Stimulated activated CD4-positive, alpha-beta T cell treated with anti-CD3 and anti-CD28 coated beads, TNF-alpha, amount 100 ng/mL, for 48 hours (primary cell): ENCODE measurements at places on chromosomes 1 and 21.

GRCh38 chr1:1826356-1827088 is 48.3 kb upstream of the NADK start:
- no peak for DNase-seq

DNA sequence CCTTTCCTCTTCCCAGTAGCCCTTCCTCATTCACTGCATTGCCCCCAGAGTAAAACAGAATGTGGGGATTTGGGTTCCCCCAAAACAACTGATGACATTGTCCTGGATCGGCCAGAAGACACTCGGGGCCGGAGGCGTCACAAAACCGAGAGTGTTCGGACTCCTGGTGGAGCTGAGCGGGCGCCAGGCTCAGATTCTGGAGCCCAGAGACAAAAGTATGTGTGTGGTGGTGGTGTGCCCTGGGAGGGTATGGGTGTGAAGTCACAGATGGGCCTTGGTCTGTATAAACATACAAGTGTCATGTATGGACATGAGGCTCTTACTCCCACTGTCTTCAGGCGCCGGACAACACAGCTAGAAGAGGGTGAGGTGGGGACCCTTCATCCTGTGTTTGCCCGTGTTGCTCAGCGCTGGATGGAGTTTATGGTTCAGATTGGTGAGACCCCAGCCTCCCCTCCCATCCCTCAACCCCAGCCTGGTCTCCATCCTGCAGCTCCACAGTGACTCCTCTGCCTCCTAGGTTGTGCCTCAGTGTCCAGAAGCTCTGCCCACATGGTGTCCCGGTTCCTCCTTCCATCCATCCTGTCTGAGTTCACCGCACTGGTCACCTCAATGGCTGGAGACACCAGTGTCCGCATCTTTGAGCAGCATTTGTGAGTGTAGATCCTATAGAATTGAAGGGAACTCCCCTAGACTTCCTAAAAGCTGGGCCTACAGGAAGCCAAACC is 12.4 kb downstream of the HYI start:
- DNase-seq: no peak

- DNase-seq: no peak
Measured at GRCh38 chr1:5619469-5619868, 372.8 kb downstream of the NPHP4 start.

- no peak for DNase-seq
Measured at GRCh38 chr1:4033129-4033676, 133.1 kb upstream of the C1orf174 start.

GRCh38 chr1:56780128-56780750 is 39.0 kb downstream of the FYB2 start:
- no peak for DNase-seq

DNA sequence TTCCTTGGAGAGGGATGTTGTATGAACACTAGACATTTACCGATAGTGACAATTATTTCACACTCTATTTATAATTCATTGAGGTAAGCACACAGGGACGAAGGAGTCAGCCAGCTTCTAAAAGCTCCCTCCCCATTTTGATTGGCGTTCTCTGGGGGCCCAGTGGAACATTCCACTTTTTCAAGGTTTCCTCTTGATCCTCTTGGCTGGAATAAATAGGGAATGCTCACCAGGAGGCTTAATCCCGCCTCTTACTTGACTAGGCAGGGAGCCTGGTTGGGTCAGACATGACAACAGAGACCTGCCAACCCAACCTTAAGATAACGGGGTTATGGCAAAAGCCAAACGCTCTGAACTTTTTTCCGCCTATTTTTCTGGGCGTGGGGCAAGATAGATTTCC is 974 bp downstream of the ACTN2 start:
- DNase-seq: no peak

GRCh38 chr1:16474166-16474800 is 33.8 kb downstream of the NECAP2 start:
- no peak for DNase-seq

- DNase-seq: peak; percentile 19
Measured at GRCh38 chr1:203084588-203085527, 954 bp downstream of the MYOG start.

GRCh38 chr1:165988817-165989216 is 161.4 kb downstream of the UCK2 start:
- DNase-seq: no peak

GRCh38 chr1:221089273-221089672 is 210.0 kb downstream of the HLX start:
- no peak for DNase-seq

GRCh38 chr1:202966006-202966898 is 805 bp downstream of the CYB5R1 start:
- no peak for DNase-seq

DNA sequence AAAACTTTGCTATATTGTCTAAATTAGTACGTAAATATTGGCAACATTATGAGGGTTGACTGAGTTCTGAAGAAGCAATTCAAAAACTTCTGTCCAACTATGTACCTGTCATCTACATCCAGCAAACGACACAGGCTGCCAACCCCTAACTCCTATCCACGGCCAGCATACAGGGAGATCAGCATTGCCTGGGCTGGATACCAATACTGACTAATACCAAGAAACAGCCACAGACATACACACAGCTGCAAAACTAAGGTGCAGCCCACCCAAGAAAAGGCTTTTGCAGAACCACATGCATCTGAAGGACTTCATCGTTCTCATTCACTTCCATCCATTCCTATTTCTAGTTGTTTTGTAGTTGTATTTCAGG is 2.0 kb downstream of the KIAA0319L start:
- DNase-seq: no peak

DNA sequence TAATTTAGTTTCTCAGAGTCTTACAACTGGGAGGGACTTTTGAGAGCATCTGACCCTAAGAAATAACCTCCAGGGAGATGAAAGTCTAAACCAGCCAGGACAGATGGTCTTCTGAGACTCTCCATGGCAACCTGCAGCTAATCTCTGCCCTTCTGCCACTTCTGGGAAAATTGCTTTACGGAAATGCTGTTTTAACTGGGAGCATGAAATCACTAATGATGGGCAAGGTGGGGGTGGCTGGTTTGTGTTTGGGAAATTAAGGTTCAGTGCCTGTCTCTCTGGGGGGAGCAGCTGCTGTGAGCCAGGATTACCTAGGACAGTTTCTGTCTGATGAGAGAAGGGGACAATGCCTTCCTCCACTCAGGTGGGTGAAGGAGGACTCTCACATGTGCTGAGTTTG is 33.2 kb downstream of the ROR1 start:
- no peak for DNase-seq

DNA sequence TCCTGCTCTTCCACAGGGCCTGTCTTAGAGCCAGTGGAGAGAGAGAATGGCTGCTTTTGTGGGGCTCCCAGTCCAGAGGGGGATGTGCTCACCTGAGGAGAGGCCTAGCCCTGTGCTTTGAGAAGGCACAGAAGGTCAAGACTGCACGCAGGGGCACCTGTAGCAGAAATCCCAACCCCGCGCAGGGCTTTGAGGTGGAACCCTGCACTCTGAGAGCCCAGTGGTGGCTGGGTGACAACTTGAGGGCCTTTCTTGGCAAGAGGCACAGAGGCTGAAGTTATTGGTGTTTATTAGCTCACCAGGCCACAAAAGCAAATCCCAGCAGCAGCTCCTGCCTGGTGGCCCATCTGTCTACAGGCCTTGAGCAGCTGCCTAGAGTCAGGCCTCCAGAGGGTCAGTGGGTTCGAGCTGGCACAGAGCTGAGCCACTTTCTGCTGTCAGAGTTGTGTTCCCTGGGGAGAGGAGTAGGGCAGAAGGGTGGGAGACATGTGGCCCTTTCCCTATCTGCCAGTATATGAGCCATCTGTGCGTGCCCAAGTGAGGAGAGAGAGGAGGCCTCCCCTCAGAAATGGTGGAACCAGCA is 31.4 kb downstream of the SZRD1 start:
- DNase-seq: no peak

GRCh38 chr1:65538086-65538485 is 117.6 kb downstream of the LEPR start:
- no peak for DNase-seq
